GM12878 (cell line): ENCODE measurements at places on chromosomes 4 and X. TPM values are rescaled to one million over a fixed set of nuclear protein-coding genes. Genes with fewer than 3 reads are reported as not detected.

The MAP3K15 gene
- not detected in 2 replicates for total RNA-seq

The GABRB1 gene
- not detected in 2 replicates for total RNA-seq

The TENM3 gene
- 0.26 and 0.35 TPM in 2 replicates for total RNA-seq

The ZBTB33 gene
- 17.1 and 18.3 TPM in 2 replicates for total RNA-seq

The AMBN gene
- total RNA-seq, result not detected in 2 replicates

DNA sequence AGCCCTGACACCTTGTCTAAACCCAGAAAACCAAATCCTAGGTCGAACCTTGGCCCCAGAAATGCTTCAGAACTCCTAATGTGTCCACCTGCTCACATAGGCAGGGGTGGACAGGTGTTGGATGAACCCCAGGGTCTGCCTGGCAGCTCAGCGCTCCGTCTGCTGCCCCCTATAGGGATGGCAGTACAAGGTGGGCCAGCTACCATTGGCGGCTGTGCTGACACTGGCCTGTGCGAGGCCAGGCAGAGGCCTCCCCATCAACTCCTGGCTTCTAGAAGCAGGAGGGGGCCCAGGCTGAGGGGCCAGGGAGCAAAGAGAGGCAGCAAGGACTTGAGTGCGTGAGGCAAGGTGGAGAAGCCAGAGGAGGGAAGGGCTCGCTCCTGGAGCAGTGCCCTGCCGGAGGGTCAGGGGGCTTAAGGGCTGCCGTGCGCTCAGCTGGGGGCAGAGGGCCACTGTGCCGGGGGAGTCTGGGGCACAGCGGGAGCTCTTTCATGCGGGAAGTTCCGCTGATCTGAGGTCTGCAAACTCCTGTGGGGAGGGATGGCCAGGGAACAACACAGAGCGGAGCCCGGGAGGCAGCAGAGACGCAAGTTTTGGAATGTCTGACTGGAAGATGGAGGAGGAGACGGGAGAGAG is 20.6 kb downstream of the CCNQ start:
- DNase-seq, result no peak

DNA sequence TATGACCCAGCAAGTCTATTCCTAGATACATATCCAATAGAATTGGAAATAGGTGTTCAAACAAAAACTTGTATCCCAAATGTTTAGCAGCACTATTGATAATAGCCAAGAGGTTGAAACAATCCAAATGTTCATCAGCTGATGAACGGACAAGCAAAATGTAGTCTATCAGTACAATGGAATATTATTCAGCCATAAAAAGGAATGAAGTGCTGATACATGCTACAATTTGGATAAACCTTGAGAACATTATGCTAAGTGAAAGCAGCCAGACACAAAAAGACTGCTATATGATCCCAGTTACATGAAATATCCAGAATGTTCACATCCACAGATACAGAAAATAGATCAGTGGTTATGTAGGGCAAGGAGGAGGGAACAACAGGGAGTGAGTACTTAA is 50.1 kb downstream of the PLAC1 start:
- no peak for DNase-seq

- DNase-seq, result no peak
Observed at GRCh38 chrX:48998391-48998790, 3.7 kb downstream of the GRIPAP1 start.

DNA sequence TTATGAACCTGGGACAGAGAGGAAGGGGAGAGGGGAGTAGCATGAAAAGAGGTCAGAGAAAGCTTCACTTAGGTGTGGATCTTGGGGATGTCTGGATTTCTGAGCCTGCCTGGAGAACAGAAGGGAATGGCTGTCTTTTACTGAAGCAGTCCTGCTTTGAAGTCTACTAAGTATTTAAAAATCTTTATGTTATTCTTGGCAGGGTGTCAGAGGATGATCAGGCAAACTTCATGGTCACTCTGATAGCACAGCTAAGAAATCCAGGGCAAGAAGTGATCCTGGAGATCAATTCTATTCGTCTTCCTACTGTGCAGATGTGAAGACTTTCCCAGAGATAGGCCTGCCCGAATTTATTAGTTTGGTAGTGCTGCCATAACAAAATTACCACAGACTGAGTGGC is 464.4 kb upstream of the BOD1L1 start:
- no peak for DNase-seq

DNA sequence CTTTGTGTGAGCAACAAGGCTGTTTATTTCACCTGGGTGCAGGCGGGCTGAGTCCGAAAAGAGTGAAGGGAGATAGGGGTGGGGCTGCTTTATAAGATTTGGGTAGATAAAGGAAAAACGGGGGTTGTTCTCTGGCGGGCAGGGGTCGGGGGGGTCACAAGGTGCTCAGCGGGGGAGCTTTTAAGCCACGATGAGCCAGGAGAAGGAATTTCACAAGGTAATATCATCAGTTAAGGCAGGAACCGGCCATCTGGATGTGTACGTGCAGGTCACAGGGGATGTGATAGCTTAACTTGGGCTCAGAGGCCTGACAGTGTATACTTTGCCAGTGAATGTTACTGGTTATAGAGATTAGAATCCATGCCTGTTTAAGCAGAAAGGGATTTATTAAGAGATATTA is 19.7 kb upstream of the SPCS3 start:
- no peak for DNase-seq

- DNase-seq, result no peak
Observed at GRCh38 chr4:24688453-24688852, 104.1 kb upstream of the DHX15 start.

DNA sequence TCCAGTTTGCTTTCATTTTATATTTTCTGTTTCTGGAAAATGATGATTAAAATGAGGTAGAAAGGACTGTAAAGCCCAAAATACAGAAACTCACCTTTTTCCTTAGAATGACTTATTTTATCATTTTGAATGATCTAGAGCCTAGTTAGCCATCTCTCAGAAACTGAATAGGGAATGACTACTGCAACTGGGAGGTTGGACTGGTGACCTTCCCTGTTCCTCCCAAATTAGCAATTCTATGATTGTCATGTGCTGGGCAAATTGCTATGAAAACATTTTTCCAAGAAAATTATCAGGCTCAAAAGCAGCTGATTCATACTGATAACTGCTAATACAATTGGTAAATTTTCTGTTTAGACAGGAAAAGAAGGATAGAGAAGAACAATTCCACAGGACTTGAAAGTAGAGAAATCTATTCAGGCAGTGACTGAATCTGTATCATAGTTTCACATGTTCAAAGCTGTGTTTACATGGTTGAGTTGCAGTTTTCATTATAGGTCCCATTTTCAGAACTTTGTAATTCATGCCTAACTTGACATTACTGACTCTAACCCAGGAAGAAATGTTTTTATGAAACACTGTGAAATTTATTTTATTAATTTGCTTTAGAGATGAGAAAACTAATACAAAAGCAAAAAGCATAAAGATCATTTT is 43.4 kb upstream of the SEC24B start:
- no peak for DNase-seq

GRCh38 chr4:40461879-40462278 is 126.7 kb downstream of the CHRNA9 start:
- DNase-seq, result no peak

GRCh38 chr4:169208516-169208915 is 62.2 kb downstream of the SH3RF1 start:
- no peak for DNase-seq

DNA sequence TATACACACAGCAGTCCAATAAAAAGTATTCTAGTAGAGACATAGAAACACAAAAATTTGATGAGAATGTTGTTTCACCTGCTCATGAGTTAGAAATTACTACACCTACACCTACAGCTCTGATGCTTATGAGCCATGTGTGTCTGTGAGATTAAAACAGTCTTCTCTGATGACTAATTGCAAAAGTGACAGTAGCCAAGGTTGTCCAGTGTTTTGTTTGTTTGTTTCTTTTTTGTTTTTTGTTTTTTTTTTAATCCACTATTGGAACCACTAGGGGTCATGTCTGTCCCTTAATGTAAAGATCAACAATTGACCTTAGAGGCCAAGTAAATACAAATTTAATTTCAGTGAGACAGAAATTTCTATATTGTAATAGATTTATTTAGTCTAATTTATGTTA is 423.1 kb downstream of the TEX13C start:
- no peak for DNase-seq

DNA sequence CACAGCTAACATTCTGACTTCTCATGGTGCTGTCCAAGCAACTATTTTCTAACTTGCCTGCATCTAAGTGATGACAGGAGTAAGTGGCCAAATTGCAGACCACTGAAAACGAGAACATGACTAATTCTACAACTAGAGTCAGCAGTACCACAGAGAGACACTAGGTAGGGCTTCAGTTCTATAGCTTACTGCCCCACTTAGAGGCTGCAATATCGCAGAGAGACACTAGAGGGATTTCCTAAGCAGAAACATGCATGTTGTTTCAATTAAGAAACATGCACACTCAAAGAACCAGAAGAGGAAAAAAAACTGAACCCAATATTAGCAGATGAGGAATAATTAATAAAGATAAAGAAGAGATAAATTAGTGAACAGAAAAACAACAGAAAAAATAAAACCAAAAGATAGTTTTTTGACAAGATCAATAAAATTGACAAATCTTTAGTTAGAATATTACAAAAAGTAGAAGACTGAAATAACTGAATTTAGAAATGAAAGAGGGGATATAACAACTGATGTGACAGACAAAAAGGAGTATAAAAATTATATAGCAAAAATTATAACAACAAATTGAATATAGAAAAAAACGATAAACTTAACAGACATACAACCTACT is 100.8 kb downstream of the SPIN4 start:
- peak; percentile 60 for DNase-seq

- no peak for DNase-seq
Observed at GRCh38 chr4:128793859-128794672, 15.4 kb upstream of the JADE1 start.

- DNase-seq, result no peak
Observed at GRCh38 chrX:18422325-18422724, 3.1 kb upstream of the CDKL5 start.

DNA sequence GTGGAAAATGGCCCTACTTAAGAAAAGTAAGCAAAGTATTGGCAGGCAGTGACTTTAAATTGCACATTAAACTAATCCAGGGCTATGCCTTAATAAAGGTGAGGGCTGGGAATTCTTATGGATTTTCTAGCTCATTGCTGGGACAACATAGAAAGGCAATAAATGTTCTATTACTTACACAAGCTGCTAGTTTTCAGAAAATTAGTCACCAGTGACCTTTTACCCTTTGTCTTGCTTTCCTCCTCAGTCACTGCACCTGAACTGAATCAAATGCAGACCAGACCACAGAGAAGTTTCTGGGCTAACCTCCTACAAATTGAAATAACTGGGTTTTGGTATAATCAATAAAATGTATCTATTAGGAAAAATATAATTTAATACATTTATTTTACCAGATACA is 694.4 kb upstream of the FAM241A start:
- DNase-seq, result no peak
